ENCODE measurements at places on chromosomes 5 and 9.

- peak; percentile 56 for DNase-seq
These were observed 12.8 kb downstream of the BTNL9 start for GRCh38 chr5:181052672-181053487.

DNA sequence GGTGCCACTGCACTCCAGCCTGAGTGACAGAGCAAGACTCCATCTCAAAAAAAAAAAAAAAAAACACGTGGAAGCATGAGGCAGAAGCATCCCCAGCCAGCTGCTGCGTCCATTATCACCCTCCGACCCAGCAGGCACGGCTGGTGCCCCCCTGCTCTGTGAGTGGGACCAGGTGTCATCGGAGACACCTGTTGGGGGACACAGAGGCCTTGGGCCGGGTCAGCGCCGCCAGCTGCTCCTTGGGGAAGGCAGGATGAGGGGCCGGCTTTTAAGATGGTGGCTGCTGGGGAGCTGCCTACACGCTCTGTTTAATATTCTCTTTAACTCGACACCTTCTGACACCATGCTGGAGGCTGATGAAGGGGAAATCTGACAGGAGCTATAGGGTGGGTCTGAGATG is 80.2 kb upstream of the RUFY1 start:
- no peak for DNase-seq

GRCh38 chr9:78605041-78606000 is 308.4 kb downstream of the PSAT1 start:
- no peak for DNase-seq

GRCh38 chr5:149289301-149289700 is 17.6 kb downstream of the AFAP1L1 start:
- no peak for DNase-seq

DNA sequence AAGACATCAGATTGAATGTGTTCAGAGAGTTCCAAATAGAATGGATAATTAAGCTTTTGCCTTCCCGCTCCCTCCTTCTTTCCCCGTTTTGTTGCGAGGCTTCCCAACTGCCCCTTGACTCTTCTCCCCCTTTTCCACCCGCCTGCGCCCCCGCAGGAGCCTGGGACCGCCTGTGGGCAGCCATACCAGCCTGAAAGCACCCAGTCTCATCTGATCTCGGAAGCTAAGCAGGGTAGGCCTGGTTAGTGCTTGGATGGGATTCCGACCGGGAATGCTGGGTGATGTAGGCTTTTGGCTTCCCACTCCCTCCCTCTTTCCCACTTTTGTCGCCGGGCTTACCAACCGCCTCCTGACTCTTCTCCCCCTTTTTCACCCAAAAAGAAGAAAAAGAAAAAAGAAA is 6.8 kb upstream of the HSD17B4 start:
- DNase-seq: no peak

- no peak for DNase-seq
These were observed 105.3 kb downstream of the LHFPL2 start for GRCh38 chr5:78543292-78543691.

Measured in GM20000 (cell line).